DMS79 treated with DMSO at 0.1 percent for 48 hours (cell line): ENCODE measurements at places on chromosomes 3 and 15.

DNA sequence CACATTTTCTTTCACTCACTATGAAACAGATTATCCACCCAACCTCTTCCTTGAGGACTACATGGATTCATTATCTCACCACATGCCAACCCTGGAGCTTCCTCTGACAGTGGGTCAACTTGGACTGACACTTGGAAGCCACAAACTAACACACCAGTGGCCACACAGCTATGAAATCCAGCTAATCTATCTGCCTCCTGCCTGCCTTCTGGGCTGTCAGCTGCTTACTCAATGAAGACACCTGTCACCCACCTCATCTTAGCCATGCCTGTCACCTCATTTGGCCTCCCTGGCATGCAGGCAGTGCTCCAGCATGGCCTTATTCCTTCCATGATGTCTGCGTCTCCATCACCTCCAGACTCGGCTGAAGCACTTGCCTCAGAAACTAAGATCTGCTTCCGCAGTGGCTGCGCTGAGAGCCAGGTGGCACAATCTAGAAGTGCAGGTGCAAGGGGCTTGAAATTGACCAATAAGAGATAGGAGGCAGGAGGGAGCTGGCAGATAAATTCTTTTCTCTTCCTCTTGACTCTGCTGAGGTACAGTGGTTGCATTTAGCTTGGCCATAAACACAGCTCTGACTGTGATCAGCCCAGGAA is 105.2 kb upstream of the RNF7 start:
- no peak for DNase-seq

GRCh38 chr15:48463366-48463880 is 132.2 kb downstream of the DUT start:
- no peak for DNase-seq

DNA sequence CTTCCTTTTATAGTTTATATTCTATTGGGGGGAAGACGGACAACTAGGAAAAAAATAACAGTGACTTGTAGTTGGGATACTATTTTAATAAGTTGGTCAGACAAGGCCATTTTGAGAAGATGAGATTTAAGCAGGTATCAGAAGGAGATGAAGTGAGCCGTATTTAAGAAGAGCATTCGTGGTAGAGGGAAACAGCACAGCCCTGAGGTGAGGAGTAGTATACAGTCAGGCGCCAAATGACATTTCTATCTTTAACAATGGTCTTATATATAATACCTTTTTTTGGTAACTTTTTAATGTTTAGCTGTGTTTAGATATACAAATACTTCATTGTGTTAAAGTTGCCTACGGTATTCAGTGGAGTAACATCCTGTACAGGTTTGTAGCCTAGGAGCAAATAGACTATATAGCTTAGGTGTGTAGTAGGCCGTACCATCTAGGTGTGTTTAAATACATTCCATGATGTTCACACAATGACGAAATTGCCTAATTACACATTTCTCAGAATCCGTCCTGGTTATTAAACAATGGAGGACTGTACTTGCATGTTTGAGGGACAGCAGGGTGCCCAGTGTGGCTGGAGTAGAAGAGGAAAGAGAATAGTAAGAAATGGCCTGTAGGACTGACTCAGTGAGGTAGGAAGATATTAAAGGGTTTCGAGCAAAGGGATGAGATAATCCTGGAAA is 1.6 kb downstream of the NKTR start:
- DNase-seq, result peak; percentile 1

- DNase-seq, result no peak
These were observed 20.2 kb upstream of the PARP14 start for GRCh38 chr3:122660297-122660974.

DNA sequence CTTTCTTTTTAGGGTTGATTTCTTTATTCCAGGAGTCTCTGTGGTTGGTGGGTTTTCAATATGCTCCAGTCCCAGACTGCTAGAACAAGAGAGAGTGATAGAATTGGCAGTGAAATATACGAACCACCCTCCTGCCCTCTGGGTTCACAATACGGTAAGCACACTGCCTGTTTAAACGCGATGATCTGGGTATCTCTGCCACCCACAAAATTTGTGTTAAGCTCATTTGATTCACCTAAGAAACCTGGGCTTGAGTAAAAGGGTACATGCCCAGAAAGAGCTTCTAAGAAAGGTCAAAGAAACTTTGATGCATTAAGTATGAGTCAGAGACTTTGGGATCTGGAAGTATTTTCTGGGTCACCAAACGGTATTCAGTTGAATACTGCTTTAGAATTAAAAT is 29.8 kb downstream of the OXNAD1 start:
- no peak for DNase-seq

GRCh38 chr3:191019855-191020254 is 157.4 kb upstream of the GMNC start:
- DNase-seq, result no peak

DNA sequence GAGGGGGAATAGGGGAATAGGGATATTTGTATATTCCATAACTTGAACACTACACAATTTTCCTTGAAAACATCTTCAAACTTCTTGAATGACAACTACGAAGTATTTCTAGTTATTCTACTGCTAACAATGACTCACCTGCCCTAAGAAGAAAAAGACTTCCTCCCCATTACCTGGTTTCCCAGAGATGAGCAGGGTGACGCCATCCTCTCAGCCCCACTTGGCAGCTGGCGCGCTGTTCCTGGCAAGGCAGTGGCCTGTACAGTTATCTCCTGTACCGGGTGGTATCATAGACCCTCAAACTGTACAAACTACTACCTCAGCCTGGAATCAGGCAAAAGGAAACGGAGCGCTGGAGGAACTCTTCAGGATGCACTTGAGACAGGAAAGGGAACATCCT is 10.4 kb downstream of the WDR82 start:
- no peak for DNase-seq

DNA sequence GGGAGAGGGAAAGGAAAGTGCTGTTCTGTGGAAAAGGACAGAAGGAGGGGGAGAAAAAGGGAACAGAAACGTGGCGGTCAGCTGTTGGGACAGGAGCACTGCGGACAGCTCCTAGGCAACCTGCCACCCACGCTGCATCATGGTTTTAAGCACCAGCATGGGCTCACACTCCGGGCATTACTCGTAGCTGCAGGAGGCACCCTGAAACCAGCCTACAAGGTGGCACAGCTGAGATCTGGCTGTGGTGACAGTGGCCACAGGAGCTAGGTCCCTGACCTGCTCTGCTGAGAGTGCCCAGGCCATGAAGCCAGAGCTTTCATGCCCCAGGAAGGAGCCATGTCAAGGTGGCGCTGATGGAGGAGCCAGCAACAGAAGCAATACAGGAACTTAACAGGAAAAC is 161.4 kb upstream of the ST8SIA2 start:
- DNase-seq, result no peak
